ENCODE measurements at places on chromosomes 7 and 10.

DNA sequence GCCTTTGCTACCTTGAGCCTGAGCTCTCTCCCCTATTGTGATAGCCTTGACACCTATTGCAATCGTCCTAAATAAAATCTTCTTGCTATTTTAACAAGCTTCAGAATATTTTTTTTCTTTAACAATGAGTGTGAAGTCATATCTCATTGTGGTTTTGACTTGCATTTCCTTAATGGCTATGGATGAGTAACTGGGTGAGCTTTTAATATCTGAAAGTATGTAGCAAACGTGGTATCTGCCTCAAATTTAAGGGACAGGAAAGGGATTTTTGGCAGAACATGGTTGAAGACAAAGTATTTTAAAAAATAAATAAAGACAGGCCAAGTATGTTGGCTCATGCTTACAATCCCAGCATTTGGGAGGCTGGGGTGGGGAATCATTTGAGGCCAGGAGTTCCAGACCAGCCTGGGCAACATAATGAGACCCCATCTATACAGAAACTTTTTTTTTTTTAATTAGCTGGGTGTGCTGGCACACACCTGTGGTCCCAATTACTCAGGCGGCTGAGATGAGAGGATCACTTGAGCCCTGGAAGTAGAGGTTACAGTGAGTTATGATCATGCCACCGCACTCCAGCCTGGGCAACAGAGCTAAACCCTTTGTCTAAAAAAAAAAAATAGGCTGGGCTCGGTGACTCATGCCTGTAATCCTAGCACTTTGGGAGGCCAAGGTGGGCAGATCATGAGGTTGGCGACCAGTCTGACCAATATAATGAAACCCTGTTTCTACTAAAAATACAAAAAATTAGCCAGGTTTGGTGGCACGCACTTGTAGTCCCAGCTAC is 319.3 kb upstream of the NRP1 start:
- no peak for DNase-seq

- no peak for DNase-seq
Observed at GRCh38 chr10:23379686-23380085, 35.1 kb upstream of the C10orf67 start.

DNA sequence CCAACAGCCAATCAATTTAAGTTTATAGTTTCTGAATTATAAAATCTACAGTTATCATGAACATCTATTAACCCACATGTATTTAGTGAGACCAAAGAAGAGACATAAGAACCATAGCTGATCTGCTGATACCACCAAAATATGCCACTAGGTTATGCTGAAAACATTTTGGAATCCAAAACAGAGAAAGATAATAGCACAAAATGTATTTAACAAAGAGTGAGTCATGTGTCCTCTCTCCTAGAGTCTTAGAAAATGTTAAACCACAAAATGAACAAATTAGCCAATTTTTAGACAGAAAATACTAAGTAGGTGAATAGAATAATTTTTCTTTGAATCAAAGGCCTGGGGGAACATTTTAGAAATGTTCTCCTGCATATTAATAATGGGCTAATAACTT is 527.5 kb downstream of the GPAM start:
- no peak for DNase-seq

DNA sequence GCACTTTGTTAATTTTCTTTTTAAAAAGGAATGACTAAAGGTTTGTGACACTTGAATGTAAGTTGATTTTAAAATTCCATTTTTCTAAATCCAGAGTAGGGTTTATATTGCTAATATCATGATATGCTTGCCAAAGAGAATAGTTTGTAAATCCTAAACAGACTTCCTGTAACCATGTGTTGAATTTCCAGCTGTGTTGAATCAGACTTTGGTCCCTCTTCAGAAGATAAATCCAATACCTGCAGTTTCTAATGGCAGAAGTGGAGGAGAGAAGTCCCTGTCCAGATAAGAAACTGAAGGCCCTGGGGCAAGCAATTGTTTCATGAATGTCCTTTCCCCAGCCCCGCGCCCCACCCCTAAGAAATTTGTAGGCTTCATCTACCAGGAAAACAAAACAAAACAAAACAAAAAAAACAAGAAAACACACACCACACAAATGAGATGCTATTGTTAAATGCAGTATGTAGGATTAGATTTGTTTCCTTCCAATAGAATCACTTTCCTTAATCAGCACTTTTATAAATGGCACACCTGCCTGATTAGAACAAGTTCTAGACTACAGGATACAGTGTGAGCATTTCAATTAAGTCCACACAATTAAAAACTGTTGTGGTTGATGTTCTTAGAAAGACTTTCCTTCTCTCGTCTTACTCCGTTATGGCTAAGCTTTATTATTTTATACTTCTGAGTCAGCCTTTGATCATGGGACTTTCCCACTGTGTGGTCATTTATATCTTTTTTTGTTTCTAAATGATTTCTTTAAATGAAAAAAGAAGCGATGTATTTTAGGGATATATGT is 122.8 kb downstream of the KAT6B start:
- no peak for DNase-seq

GRCh38 chr7:54166419-54166818 is 375.8 kb upstream of the VSTM2A start:
- DNase-seq: no peak

DNA sequence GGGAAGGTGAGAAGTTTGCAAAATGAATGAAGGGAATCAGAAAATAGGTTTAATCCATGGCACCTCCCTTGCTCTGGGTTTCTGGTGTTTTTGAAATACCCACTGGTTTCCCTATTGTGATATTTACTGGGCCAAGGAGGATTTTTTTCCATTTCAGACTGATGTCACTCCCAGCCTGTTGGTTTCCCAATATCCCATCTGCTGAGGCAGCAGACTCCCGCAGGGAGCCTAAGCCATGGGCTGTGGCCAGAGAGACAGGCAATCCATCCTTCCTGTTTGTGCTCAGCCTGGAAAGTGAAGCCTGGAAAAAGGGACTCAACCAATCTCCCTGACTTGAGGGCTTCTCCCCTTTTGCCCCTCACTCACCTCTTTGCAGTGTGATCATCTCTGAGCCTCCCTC is 22.8 kb downstream of the FAM107B start:
- no peak for DNase-seq

- no peak for DNase-seq
Observed at GRCh38 chr10:18400201-18400905, 251.0 kb downstream of the NSUN6 start.

- no peak for DNase-seq
Observed at GRCh38 chr10:38043516-38043915, 33.0 kb downstream of the ZNF33A start.

- no peak for DNase-seq
Observed at GRCh38 chr7:66967029-66967428, 28.4 kb downstream of the SBDS start.

GRCh38 chr7:31432836-31433340 is 81.0 kb upstream of the ITPRID1 start:
- DNase-seq: no peak

DNA sequence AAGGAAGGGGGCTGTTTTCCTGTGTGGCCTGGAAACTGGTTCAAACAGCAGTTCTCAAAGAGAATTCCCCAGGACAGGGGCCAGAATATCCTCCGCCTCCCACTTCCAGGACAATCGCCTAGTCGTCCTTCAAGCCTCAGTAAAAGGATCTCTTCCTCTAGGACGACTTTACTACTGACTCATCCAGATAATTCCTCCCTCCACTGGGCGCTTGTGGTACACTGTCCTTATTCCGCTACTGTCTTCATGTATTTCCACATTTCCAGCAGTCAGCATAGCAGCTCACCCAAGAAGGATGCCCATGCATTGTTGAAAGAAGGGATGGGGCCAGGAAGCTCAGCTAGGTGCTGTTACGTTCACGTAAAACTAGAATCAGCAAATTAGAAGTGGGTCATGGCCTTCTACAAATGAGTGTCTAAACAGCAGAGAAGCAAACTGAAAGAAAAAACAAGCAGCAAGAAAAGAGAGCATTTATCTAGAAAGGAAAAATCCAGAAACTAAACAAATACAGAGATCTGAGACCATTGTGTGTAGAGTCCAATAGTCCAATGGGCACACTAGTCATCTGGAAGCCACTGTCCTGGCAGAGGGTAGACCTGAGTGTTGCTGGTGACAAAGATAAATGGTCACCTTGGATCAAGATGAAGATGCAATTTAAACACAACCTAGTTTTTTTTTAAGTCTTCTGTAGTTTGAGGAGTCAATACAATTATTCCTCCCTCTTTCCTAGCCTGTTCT is 26.3 kb downstream of the CLRN3 start:
- DNase-seq: no peak

DNA sequence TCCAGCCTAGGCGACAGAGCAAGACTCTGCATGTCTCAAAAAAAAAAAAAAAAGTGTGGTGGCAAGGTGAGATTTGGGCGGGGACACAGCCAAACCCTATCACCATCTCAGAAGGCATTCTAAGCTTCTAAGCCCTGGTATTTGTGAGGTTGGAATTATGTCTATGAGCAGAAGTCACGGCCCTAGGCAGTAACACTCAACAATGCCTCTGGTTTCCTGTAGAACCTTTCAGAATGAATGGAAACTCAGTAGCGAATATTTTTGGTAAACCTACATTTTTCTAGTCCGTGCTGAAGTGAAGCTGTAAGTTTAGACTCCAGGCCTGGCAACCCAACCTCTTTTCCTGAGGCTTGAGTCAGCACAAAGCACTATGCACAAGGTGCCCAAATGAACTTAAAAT is 88.3 kb downstream of the FAM107B start:
- no peak for DNase-seq

DNA sequence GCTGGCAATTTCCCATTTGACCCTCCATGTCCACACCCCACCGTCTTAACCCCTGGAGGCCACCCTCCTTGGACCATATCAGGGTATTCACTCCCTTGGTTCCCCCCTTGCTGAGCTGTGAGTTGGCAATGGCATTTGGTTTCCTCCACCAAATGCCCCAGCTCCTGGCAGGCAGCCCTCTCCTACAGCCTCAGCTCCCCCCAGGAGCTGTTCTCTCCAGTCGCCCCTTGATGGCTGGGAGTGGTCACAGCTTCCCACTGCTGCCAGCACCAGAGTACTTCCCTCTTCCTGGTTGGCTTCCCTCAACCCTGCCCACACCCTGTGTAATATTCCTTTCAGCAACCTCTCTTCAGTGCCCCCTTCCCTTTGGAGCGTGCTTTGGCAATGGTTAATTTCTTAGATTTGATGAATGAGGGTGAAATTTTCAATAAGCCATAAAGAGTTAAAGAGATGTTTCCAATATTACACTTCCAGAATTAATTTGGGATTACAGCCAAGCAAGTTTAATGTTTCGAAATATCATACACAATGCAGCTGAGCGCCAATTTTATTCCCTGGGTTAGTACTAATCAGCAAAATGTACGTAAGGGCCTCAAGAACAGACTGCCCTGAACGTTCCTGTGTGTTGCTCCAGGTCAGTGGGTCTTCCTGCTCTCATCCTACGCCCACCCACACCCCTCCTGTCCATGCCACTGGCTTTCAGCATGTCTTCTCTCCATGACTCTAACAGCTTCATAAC is 207.1 kb upstream of the NFE2L3 start:
- no peak for DNase-seq

GRCh38 chr7:33986951-33987947 is 81.9 kb downstream of the BMPER start:
- no peak for DNase-seq

DNA sequence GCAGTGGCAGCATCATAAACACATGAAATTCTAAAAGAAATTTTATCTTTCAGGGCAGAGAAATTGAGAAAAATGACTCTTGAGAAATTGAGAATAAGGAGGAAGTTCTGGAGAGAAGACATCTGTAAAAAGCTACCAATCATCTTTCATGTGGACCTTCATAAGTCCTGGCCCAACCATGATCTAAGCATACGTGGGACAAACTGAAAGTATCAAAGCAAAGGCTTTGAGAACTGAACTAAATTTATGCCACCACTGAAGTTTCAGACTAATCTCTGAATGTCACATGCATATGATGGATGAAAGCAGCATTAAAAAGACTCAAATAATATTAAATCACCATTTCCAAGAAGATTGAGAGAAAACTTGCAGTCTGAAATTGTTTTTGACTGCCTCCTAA is 1502.8 kb upstream of the LRRTM3 start:
- no peak for DNase-seq

GRCh38 chr10:11224792-11225416 is 207.2 kb downstream of the CELF2 start:
- DNase-seq: no peak

GRCh38 chr10:98267069-98267893 is 713 bp downstream of the LOXL4 start:
- DNase-seq: no peak

- DNase-seq: peak; percentile 56
Observed at GRCh38 chr10:132136097-132136521, 50.6 kb upstream of the DPYSL4 start.

GRCh38 chr7:156472267-156472666 is 168.3 kb upstream of the RNF32 start:
- no peak for DNase-seq

- DNase-seq: no peak
Observed at GRCh38 chr7:94906065-94906851, 1.1 kb upstream of the PPP1R9A start.

DNA sequence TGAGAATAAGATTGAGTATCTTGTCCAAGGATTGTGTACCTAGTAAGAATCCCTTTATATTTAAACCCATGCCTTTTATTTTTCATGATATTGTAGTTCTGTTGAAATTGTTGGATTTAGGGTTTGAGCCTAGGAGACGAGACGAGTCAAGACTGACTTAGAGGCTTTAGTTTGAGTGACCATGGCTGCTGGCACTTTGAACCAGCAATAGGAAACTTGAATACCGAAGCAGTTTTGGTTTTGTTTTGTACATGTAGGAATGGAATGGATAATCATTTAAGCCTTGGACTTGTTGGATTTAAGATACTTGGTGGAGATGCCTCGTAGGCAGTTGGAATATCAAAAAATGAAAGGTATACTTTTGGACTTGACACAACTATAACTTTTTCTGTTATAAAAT is 229.0 kb downstream of the BICC1 start:
- DNase-seq: no peak

GRCh38 chr7:134480730-134481129 is 21.8 kb upstream of the AKR1B1 start:
- DNase-seq: no peak

DNA sequence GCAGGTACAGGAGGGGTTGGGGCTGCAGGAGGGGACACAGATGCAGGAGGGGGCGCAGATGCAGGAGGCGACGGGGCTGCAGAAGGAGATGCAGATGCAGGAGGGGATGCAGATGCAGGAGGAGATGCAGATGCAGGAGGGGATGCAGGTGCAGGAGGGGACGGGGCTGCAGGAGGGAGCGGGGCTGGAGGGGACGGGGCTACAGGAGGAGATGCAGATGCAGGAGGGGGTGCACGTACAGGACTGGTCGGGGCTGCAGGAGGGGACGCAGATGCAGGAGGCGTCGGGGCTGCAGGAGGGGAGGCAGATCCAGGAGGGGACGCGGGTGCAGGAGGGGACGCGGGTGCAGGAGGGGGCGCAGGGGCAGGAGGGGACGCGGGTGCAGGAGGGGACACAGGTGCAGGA is 66.5 kb downstream of the VWA2 start:
- DNase-seq: no peak
